ENCODE measurements at places on chromosomes 6 and 20.

DNA sequence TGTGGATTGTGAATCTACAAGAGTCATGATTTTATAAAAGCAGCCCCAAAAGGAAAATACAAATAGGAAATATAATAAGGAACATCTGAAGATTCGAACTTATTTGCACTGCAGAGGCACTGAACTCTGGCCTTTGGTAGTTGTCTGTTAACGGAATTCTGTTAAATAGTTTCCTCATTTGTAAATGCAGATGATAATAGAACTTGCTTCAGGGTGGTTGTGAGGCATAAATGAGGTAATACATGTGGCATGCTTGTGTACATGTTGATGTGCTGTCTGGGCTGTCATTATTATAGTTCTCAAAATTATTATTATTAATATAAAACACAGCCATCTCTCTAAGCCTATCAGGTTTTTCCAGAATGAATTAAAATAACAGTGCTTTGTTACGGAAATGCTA, 302.0 kb downstream of the NRN1 start:
- DNase-seq = no peak

DNA sequence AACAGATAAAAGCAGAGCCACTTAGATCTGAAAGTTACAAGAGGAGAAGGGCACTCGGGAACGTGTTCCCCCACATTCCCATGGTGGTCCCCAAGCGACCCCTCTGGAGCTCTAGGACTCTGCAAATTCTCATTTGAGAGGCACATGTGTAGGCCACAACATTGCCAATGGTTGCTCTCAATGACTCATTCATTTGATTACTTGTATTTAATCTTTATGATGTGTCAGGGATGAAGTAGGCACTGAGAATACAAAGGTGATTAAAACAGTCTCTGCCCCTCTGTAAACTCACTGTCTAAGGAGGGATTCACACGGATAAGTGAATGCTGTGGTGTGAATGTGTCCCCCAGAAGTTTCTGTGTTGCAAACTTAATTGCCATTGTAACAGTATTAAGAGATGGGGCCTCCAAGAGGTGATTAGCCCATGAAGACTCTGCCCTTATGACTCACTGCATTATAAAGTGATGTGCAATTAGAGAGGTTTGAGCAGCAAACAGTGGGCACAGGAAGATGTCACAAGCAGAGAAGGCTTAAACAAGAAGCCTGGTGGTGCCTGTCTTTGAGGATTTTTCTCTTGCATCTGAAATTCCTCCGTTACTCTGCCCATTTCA, 34.0 kb upstream of the TRAM2 start:
- no peak for DNase-seq

GRCh38 chr20:36447101-36447500, 94.2 kb upstream of the MYL9 start:
- DNase-seq = no peak

GRCh38 chr20:48671141-48671540, 156.7 kb downstream of the PREX1 start:
- no peak for DNase-seq

GRCh38 chr6:105432797-105433196, 29.9 kb upstream of the PREP start:
- no peak for DNase-seq

DNA sequence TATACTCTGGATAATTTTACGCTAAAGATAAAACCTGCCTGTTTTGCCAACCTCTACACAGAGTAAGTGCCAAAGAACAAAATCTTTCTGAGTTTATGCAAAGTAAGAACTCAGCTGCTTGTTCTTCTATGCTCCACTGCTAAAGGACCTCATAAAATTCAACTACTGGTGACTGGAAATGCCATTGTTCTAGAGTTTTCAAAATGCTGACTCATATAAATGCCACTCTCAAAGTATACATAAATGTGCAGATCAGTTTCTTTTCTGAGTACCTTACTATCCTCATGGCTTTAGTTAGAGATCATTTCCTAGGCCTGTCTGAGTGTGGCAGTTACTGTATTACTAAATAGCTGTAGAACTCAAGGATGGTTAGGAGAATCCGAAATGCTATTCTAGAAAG, 45.6 kb downstream of the LYRM4 start:
- DNase-seq = no peak

- peak; percentile 15 for DNase-seq
These were observed 3.3 kb downstream of the RNF144B start for GRCh38 chr6:18390476-18390875.

DNA sequence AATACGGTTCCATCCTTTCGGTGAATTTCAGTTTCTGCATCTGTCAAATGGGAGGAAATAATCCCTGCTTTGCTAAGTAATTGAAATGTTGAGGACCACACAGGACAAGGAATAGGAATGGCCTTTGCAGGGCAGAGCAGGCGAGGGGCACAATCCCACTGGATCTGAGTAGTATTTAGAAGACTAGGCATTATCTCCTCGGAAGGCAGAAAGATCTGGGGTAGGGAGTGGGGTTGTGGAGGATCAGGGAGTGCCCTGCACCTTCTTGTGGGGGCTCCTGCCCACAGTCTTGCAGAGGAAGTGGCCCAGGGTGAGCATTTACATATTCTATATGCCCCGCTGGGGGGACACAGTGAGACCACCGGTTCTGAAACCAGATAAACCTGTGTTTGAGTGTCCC, 87.1 kb upstream of the SIRPA start:
- DNase-seq = no peak

- no peak for DNase-seq
These were observed 129.7 kb downstream of the FAXC start for GRCh38 chr6:99219788-99220187.

- no peak for DNase-seq
These were observed 577.3 kb downstream of the PRKN start for GRCh38 chr6:162150295-162150694.

- DNase-seq = peak; percentile 22
These were observed 157.9 kb downstream of the CD83 start for GRCh38 chr6:14275493-14275851.

DNA sequence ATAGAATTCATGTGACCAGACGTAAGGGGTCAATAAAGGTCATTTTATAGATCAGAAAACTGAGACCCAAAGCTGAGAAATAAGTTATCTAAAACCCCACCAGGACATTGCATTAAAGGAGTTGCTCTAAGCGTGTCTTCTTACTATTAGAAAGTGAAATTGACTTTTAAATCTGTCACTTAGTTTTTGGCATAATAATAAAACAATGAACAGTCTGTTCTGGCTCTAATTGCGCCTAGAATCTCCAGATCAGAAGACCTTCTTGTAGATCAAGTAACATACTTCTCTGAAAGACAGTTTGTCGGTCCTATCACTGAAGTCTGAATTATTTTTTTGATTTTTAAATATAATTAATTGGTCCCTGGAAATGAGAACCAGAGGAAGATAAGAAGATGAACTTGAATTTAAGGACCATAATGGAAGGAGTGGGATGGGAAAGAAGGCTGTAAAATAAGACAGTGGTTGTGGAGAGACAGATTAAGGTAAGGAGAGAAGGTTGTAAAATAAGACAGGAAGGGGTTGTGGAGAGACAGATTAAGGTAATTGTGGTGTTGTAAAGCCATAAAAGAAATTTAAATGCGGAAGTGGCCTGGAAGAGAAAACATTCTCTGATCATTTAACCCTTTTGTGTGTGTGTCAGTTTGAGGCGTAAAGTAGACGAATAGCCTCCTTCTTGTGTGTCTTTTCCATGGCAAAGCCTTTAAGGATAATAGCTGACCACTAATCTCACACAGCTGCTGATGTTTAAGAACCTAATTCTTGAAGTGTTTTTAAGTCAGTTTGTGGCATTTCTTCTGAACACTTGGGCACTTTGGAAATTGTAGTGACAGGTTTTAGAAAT, 20.1 kb downstream of the TOP1 start:
- DNase-seq = peak; percentile 77

DNA sequence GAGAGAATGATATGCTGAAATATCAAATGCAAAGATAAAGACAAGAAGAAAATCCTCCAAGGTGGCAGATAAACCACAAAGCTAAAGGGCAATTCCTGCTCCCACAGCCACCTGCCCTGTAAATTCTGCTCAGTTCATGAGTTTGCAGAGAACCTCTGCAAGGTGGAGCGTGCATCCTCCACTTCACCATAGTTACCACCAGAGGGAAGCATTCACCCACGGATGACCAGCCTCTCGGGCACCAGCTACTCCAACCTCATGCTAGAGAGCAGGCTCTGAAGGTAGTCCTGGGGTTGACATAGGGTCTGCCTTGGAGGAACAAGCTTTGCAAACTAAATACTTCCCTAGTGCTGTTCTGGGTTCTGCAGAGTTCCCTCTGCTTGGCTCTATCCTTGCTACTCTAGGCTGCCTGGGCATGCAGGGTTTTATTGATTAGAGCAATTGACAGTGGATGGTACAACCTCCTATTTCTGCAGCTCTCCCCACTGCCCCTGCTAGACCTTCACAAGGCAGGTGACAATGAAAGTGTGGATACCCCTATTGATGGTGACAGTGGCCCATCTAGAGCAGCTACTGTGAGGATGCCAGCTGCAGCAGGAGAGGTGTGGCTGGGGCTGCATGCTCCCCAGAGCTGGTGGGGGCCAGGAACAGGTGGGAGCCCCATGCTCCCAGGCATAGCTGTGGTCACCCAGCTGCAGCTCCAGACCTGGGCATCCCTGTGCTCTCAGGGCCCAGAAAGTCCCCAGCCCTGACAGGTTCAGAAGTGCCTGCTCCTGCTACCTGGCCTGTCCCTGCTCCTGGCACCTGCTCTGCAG, 51.1 kb downstream of the GGTLC1 start:
- DNase-seq = peak; percentile 77

DNA sequence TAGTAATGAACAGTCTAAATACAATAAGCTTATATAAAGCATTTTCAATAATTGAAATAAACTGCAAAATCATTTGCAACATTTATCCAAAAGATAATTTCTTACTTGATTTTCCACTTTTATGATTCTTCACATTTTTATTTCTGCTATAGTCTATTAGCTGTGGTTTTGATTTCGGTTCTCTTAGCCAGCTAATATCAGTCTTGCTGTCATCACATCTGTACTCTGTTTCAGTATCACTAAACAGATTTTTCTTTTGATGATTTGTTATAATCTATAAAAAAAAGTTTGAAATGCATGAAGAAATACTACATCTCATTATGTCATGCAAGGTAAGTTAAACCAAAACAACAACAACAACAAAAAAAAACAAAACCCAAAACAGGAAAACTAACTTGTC, 53.2 kb downstream of the SYCP2 start:
- DNase-seq = no peak

DNA sequence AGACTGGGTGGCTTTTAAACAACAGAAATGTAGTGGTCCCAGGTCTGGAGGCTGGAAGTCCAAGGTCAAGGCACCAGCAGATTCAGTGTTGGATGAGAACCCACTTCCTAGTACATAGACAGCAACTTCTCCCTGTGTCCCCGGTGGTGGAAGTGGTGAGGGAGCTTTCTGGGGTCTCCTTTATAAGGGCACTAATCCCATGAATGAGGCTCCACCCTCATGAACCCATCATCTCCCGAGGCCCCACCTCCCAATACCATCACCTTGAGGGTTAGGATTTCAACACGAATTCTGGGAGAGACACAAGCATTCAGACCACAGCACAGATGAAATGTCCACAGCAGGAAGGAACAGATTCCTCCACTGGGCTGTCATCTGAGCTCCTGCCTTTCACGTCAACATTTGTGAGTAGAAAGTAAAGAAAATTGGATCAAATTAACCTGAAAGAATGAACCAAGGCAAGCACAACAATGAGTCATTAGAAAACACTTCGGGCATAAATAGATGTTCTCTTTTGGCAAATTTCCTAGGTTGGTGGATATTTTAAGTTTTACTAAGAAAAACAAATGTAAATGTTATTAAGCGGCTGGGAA, 130.7 kb downstream of the RNASET2 start:
- DNase-seq = no peak

DNA sequence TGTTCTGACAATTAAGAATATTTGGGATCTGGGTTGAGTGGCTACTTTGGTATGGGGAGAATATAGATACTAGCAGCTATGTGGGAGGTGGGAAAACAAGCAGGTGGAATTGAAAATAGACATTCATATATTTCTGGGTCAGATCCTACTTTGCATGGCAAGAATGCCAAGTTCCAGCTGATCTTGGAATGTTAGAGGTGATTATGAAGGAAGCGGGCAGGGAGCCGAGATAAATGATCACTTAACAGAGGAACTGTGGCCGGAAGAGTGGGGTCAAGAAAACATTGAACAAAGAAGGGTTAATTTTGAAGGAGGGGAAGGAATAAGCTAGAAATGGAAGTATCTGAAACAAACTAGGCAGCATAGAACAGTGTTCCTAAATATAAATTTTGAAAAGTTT, 15.4 kb downstream of the PLCB1 start:
- no peak for DNase-seq

- no peak for DNase-seq
These were observed 6.9 kb upstream of the ZBTB12 start for GRCh38 chr6:31908791-31909190.
